Activated T-helper 1 cell treated with Interleukin-2 at 50 U/mL for 16 hours (primary cell): ENCODE measurements at places on chromosomes 1 and 21.

- DNase-seq: no peak
These were observed 18.9 kb downstream of the VN1R5 start for GRCh38 chr1:247274605-247275256.

DNA sequence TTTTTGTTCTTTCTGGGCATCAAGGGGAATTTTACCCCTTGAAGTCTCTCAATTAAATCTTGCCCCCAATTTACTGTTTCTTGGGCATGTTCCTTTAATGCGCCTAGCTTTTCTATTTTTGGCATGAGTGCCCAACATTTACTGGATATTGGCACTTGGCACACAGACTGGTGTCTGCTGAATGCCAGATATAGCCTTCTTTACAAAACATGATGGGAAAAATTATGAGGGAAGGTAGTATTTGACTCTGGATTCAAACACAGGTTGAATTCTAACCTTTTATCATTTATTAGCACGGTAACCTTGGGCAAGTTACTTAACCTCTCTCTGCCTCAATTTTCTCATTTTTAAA lies 88.3 kb upstream of the GPR52 start:
- no peak for DNase-seq

GRCh38 chr1:225885336-225885735 lies 3.2 kb upstream of the TMEM63A start:
- DNase-seq: no peak

- no peak for DNase-seq
These were observed 37.7 kb downstream of the PIK3C2B start for GRCh38 chr1:204456826-204457442.

GRCh38 chr1:177884479-177885021 lies 85.3 kb downstream of the SEC16B start:
- no peak for DNase-seq
